ENCODE measurements at places on chromosomes 3 and 15.

- DNase-seq, result no peak
Observed at GRCh38 chr3:45966371-45966791, 23.1 kb downstream of the CXCR6 start.

DNA sequence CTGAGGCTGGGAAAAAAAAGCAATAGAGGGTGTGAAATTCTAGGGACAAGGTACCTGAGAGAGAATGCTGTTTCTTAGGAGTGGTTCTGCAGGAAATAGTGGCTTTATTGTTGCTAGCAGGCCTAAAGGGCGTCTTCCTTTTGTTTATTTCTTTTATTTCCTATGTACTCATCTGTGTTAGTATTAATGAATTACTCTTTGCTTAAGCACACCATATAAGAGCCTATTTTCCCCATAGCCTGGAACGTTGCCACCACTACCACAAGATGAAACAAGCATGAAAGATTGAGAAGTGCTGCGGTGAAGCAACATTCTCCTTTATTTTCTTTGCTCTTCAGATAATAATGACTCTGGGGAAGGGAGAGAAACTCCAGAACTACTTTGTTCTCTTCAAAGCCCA is 21.3 kb upstream of the GOLIM4 start:
- DNase-seq, result no peak

- DNase-seq, result peak; percentile 13
Observed at GRCh38 chr15:81106560-81106959, 27.5 kb upstream of the CFAP161 start.

GRCh38 chr3:26438325-26438940 is 184.1 kb upstream of the LRRC3B start:
- no peak for DNase-seq

GRCh38 chr3:172136330-172136729 is 97.0 kb downstream of the FNDC3B start:
- no peak for DNase-seq

DNA sequence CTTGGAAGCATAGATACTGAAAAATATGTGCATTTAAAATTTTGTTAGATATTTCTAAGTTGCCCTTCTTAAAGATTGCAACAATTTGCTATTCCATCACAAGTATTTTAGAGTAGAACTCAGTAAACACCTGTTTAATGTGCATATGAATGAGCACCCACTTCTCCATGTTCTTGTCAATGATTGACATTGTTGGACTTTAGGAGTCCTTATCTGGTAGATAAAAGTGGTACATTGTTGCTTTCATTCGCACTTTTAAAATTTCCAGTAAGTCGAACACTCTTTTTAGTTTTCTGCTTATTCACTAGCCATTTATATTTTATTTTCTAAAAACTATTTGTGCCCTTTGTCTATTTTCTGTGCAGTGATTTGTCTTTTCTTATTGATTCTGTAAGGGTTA is 478.3 kb downstream of the SOX2 start:
- DNase-seq, result no peak

GRCh38 chr3:178343433-178344038 is 192.7 kb upstream of the KCNMB2 start:
- no peak for DNase-seq

- no peak for DNase-seq
Observed at GRCh38 chr15:65086680-65087111, 10.2 kb downstream of the KBTBD13 start.

- no peak for DNase-seq
Observed at GRCh38 chr3:189167027-189167766, 4.6 kb upstream of the TPRG1 start.
